T-helper 2 cell treated with Interferon-gamma antibody and Interleukin-4, amounts not matched to agents 5 μg/mL and 100 μg/mL, for 36 hours (primary cell): ENCODE measurements at places on chromosomes 11 and 22.

GRCh38 chr11:12961615-12962014 lies 47.5 kb upstream of the RASSF10 start:
- no peak for DNase-seq

GRCh38 chr22:21587803-21588611 lies 20.5 kb downstream of the UBE2L3 start:
- peak; percentile 67 for DNase-seq

GRCh38 chr11:86623041-86623621 lies 49.3 kb downstream of the ME3 start:
- no peak for DNase-seq

GRCh38 chr11:75986966-75987365 lies 172.0 kb downstream of the UVRAG start:
- DNase-seq = no peak

DNA sequence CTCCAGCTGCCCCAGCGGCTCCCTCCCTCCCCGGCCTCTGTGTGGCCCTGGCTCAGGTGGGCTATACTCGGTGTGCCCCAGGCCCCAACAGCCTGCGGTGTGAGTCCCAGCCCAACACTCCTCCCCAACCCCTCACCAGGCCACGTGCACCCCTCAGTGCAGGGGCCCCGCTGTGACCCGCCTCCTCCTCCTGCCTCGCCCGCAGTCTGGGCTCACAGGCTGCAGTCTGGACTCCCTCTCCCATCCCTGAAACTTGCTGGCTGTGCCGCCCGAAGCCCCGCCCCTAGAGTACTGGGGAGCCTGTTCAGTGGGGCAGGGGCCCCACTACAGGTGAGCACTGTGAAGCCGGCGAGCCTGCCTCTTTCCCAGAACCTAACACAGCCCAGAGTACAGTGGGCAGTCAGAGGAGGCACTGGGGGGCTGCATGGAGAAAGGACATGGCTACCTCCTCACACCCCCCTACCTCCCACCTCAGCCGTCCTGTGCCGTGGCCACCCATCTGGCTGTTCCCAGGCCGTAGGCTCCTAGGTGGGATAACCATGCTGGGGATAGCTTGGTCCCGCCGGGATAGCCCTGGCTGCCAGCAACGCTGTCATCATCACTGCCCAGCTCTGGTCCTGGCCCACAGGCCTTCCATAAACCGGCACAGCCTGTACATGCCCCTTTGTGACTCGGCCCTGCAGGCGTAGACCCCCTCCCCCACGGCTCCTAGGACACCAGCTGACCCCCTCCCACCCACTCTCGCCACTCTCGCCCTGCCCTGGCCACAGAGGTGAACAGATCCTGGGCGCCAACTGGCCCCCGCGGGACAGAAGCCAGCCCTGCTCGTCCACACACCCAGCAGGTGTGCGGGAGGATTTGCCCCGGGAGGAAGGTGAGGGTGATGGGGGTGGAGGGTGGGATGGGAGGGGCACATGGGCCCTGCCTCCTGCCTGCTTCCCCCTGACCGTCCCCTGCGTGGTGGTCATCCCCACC lies 29.7 kb downstream of the CELSR1 start:
- no peak for DNase-seq

GRCh38 chr11:134383576-134384221 lies 28.3 kb downstream of the B3GAT1 start:
- no peak for DNase-seq

DNA sequence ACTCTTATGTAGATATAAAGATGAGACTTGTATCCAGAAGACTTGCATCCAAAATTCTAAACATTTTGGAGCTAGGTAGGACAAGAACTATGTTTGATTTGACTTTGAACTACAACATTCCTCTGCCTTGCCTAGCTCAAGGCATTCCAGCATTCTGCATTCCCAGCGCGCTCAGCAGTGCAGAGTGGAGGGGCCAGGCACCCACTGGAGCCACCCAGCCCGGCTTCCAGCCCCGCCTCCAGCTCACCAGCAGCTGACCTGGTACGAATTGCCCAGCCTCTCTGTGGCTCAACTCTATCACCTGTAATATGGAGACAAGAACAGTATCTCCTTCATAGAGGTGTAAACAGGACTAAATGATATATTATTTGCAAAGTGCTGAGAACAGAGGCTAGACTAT lies 28.8 kb downstream of the PRDM10 start:
- no peak for DNase-seq

DNA sequence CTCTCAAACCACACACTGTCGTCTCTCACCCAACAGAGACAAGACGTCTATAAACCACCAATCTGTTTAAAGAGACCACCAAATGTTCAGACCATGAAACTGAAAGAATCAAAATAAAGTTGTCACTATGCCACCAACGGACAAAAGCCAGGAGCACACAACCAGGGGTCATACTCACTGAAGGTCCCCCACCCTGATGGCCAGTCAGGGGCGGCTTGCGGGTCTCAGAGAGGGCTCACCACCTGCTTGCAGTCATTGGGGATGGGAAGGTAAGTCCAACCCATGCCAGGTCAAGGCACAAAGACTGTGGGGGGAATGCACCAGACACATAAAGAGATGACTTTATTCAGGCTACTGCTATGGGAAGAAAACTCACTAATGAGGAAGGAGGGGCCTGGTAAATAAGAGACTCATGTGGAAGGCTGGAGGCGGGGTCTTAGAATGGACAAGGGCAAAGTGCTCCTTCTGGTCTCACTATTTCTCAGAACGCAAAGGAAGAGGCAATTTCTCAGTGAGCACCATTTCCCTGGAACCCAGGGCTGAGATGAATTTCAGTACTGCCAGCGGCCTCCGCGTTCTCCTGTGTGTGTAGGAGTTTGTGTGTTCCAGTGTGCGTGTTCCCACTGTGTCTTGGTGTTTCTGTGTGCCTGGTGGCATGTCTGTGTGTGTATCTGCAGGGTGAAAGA lies 17.3 kb downstream of the SCARF2 start:
- no peak for DNase-seq
